Inflammatory macrophage (primary cell): ENCODE measurements at places on chromosomes 6 and 20.

DNA sequence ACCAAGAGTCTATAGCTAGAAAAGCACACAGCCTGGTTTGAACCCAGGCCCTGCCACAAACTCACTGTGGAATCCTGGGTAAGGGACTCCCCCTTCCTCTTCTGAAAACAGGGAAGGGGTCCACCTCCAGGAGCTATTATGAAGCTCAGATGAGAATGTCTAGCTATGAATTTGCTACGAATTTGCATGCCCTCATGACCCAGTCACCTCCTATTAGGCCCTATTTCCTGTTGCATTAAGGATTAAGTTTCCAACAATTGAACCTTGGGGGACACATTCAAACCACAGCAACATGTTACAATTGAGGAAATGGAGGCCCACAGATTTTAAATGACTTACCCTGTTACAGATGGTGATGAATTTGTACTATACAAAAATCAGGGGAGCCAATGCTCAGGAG is 46.2 kb downstream of the PREX1 start:
- no peak for DNase-seq

DNA sequence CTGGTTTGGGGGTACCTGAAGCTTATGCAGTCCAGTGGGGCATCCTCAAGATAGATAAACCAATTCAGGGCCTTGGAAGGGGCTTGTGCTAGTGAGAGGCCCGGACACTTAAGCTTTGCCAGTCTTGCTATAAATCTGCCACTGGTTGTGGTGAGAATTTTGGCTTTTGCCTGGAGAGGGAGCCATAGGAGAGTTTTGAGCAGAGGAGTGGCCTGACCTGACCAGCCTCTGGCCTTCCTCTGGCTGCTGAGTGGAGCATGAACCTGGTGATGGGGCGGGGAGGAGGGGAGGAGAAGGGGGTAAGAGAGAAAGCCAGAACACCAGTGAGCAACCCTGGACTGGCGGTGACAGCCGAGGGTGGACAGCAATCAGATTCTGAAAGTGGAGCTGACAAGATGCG is 7.1 kb downstream of the TMEM74B start:
- DNase-seq: peak; percentile 24

DNA sequence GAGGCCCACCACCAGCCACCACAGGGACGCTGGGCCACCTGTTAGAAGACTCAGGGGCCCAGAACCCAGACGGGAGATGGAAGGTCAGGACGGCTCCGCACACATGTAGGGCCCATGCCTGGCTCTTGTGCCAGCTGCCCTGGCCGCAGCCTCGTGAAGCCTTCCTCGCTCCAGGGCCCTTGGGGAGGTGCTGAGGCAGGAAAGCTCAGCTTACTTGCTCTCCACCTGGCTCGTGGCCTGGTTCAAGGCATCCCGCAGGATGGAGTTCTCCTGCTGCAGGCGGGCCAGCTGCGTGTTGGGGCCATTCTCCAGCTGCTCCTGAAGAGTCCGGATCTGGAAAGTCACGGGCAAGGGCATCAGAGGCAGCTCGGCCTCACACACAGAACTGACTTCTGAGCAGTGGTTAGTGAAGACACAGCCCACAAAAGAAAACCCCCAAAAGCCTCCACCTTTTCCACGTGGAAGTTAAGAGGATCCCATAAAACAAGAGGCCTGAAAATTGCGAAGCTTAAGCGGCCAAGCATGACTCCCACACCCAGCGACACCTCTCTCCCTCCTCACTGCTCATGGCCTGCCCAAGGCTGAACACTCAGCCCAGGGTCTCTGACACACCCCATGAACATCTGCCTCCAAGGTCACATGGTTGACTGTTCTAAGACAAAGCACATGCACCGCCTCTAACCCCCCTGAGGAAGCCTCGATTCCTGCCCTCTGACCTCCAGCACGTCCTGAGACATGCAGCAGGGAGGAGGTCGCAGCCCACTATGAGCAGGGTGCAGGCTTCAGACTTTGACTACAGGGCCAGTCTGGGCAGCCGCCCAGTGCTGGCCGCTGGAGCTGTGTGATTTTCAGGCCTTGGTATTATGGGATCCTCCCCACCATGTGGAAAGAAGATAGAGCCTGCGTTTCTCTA is 46.5 kb downstream of the RRBP1 start:
- no peak for DNase-seq

GRCh38 chr6:92160226-92160625 is 1259.1 kb downstream of the EPHA7 start:
- no peak for DNase-seq

DNA sequence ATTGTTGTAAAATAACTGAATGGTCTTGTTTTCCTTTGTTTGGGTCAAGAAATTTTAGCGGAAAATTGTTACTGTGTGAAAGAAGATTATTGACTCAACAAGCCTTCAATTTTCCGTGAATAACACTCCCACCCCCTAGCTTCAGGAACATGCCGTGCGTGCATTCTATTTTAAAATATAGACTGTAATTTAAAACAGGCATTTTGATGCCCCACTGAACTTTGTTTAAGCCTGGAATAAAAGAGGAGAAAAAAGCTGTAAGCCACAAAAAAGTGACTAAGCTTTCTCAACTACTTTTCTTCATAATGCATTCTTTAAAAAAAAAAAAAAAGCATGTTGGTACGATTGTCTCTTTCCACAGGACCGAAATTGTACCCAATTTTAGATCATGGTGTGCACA is 166.0 kb downstream of the ARID1B start:
- DNase-seq: no peak

DNA sequence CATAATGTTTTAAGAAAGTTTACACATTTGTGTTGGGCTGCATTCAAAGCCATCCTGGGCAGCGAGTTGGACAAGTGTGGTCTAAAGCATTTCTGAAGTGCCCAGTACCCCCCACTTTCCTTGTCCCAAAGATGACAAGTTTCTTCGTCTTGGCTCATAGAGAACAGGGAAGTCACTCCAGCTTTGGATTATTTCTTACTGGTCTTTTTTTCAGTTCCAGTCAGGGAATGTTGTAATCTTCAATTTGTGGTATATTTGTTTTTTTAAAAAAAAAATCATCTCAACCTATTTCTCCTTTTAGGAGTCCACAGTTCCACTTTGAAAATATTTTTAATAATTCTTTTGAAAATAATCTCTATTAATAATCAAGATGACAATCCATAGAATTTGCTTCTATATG is 34.0 kb downstream of the SLX4IP start:
- DNase-seq: no peak

- no peak for DNase-seq
Observed at GRCh38 chr20:62507323-62507722, 31.5 kb upstream of the GATA5 start.

- peak; percentile 40 for DNase-seq
Observed at GRCh38 chr6:14792118-14792955, 453.5 kb upstream of the JARID2 start.

GRCh38 chr20:1280195-1281102 is 14.4 kb downstream of the SNPH start:
- no peak for DNase-seq

DNA sequence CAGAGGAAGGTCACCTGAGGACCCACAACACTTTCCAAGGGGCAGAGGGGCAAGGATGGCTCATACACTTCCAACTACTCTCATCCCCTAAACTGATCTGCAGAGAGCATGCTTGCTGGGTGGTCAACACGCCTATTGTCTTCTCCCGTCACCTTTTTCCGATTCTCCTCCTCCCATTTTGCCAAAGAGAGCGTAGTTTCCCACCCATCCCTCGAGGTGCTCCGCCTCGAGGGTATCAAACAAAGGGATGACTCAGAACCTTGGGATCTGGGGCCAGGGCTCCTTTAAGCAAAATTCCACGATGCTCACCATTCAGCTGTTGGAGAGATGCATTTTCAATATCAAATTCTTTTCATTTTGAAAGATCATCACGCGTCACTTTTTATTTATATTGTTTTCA is 507.5 kb upstream of the SULF2 start:
- DNase-seq: no peak

- no peak for DNase-seq
Observed at GRCh38 chr20:57066126-57066900, 200.1 kb downstream of the BMP7 start.

DNA sequence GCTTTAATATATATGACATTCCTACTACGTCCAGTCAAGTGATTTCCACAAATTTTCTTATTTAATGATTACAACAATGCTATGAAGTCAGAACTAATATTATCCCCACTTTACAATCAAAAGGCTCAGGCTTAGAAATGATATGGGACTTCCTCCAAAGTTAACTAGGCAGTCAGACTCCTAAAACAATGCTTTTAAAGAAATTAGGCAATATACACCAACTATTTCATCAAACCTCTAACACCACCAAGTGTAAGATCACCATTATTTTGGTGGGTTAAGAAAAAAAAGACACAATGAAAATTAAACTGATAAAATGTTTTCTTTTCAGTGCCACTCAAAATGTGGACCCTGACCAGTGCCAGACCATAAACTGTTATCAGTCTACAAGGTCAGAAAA is 256.1 kb upstream of the RUNX2 start:
- peak; percentile 61 for DNase-seq

GRCh38 chr6:141587482-141588266 is 545.1 kb upstream of the GJE1 start:
- DNase-seq: no peak

GRCh38 chr20:21682521-21682954 is 22.9 kb upstream of the PAX1 start:
- no peak for DNase-seq

GRCh38 chr6:150269130-150269856 is 99.5 kb upstream of the IYD start:
- DNase-seq: no peak

- no peak for DNase-seq
Observed at GRCh38 chr20:14821251-14821650, 483.8 kb upstream of the FLRT3 start.

GRCh38 chr6:64074981-64075380 is 439.4 kb downstream of the PHF3 start:
- DNase-seq: no peak

DNA sequence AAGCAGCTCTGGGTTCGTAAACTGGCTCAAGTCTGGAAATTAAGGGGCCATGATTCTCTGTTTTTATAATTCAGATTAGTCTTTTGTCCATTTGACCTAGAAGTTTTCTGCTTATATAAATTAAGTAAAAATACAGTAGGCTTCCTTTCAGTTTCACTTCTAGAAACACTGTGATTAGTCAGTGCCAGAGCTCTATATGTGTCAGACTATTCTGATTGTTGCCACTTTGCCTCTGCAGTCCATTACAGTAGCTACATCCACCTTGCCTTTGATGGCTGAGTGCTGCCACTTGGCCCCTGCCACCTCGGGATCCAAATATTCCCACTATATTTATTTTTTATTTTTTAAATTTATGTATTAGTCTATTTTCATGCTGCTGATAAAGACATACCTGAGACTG is 7.9 kb downstream of the ZC2HC1B start:
- no peak for DNase-seq

DNA sequence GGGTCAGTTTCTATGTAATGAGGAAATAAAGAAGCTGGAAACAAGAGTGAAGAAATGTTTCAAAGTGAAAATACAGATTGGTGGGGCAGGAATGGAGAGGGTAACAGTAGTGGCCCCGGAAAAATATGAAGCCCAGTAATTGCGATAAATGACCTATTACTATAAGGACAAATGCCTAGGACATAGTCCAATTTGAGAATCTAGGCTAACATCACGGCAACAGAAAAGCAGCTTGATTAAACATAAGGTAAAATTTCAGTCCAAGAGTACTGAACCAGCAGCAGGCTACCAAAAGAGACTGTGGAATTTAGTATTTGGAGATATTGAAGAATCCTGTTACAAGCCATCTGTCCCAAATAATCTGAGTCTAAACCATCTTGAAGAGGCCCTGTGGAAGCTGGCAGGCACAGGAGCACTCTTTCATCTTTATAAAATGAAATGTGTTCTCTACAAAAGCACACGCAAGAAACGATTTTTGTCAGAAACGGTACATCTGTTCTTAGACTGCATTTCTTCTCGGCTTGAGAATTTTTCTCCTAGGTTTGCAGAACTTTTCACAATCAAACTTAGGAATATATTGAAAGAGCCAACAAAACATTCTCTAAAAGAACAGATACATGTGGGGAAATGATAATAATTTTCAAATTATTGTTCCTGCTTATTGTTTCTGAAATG is 49.3 kb downstream of the ELOVL5 start:
- no peak for DNase-seq

- DNase-seq: no peak
Observed at GRCh38 chr6:41581381-41581991, 35.3 kb downstream of the FOXP4 start.

- no peak for DNase-seq
Observed at GRCh38 chr6:57127763-57128162, 37.8 kb downstream of the ZNF451 start.

GRCh38 chr20:62980970-62981369 is 25.8 kb downstream of the BHLHE23 start:
- no peak for DNase-seq

- peak; percentile 15 for DNase-seq
Observed at GRCh38 chr20:34709831-34710567, 5.9 kb downstream of the TP53INP2 start.

- DNase-seq: no peak
Observed at GRCh38 chr6:28490205-28490890, 25.2 kb downstream of the GPX6 start.

DNA sequence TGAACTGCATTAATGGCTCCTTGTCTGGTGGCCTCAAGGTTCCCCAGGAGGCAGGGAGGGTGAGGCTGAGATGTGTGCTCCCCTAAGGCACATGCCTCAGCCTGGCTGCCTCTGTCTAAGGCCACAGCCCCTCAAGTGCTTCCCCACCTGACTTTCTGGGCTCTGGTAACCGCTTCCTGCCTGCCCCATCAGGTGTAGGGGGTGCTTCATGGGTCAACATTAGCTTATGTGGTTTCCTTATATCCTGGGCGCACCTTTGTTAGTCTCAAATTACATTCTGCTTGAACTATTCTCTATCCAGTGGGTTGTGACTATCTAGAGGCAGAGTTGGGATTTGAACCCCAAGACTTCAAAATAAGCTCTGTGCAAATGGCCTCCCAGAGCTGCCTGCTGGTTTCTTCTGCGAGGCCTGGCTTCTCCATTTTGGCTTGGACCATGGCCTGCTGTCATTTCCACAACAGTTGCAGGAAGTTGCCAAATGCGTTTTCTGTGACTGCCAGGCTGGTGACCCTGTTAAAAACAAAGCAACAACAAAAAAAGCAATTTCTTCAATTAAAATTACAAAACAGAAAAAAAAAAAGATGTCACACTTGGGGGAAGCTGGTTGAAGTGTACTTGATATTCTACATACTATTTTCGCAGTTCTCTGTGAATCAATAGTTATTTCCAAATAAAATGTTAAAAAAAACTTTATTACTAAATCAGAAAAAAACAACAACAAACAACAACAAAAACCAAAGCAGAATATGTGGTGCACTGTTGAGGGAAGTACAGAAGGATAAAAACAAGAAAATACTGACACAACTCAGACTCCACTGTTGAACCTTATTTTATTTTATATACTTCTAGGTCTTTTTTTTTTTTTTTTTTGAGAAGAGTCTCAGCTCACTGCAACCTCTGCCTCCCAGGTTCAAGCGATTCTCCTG is 20.0 kb upstream of the ZNFX1 start:
- peak; percentile 90 for DNase-seq

GRCh38 chr6:106620931-106621672 is 8.2 kb downstream of the RTN4IP1 start:
- DNase-seq: no peak

- no peak for DNase-seq
Observed at GRCh38 chr6:15392182-15392581, 146.3 kb downstream of the JARID2 start.
